ENCODE measurements at places on chromosomes 2 and 18. TPM values are rescaled to one million over a fixed set of nuclear protein-coding genes. Genes with fewer than 3 reads are reported as not detected.

Gene MYCN
- not detected for total RNA-seq

GRCh38 chr2:134663451-134664450 lies 55.0 kb downstream of the TMEM163 start:
- H3K27ac ChIP-seq: no peak overlapping the region
- DNase-seq: no peak
- no peaks in the 10 kb centered on the region for H3K36me3 ChIP-seq
- H3K4me3 ChIP-seq: no peak overlapping the region
- H3K27me3 ChIP-seq: no peaks in the 10 kb centered on the region

DNA sequence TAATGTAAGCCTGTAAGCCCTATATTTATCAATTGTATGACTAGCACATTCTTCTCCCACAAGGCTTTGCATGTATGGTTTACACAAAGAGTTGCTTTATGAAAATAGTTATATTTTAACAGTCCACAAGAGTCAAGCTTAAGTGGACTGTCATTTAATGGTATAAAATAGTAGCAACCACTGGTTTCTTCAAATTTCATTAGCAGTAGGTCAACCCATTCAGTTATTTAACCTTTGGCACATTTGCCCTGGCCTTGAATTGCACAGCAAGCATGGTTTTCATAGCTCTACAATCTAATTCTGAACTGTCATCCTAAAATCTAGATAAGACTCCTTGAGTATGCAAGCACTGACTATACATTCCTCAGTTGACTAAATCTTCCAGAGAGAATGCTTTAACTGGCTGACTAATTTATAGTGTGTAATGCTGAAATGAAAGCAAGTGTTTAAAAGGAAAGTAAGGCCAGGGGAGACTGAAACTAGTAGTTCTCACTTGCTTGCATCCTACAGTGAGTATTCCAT lies 1.8 kb downstream of the DPP4 start:
- no peak overlapping the region for H3K4me3 ChIP-seq
- H3K36me3 ChIP-seq: no peaks in the 10 kb centered on the region
- H3K27ac ChIP-seq: no peak overlapping the region
- DNase-seq: no peak

GRCh38 chr2:214781226-214781625 lies 28.3 kb downstream of the BARD1 start:
- no peaks in the 10 kb centered on the region for H3K27me3 ChIP-seq
- no peak for DNase-seq
- no peak overlapping the region for H3K27ac ChIP-seq
- H3K4me1 ChIP-seq: no peaks in the 10 kb centered on the region
- H3K36me3 ChIP-seq: no peaks in the 10 kb centered on the region

DNA sequence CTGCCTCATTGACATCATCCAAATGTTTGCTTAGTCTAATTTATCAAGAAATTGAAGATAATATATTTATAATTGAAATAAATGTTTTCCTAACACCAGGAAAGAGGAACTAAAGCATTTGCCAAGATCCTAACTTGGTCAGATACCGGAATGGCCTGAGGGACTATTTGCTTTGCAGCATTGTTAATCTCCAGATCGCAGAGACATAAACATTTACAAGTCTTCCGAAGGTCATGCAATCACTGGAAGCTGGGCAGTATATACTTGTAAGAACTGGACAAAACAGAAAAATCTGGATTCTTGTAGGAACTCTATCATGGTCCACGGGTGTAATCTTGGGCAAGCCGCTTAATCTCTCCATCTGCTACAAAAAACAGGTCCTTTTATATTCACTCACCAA lies 42.2 kb downstream of the CYBRD1 start:
- H3K4me1 ChIP-seq: peaks cover 6% of the 10 kb centered on the region
- no peak for DNase-seq
- no peaks in the 10 kb centered on the region for H3K27me3 ChIP-seq

- no peak overlapping the region for H3K4me3 ChIP-seq
- H3K36me3 ChIP-seq: no peaks in the 10 kb centered on the region
- no peak overlapping the region for H3K27ac ChIP-seq
Measured at GRCh38 chr18:38886235-38886634, 1320.6 kb upstream of the CELF4 start.

DNA sequence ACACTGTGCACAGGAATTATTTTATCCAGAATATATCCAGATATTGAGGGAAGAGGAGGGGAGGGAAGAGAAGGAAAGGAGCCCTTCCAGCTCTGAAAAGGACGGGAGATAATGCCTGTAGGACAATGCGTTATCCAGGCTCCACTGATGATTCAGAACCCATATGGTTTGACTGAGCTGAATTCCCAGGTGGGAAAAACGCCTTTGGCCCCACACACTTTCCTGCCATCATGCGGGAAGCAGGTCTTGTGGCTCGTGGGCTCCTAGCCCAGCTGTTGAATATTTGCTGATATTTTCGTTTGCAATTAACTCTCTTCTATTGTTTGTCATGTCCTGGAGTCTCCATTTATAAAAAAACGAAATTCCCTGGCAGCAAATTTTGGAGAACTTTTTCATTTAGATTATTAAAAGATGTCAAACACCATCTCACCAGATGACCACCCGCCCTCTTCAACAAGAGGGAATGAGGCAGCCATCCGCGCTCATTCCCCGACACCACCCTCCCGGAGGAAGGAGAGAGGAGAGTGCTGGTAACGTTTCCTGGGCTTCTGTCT lies 8.9 kb downstream of the COL6A3 start:
- no peak overlapping the region for H3K27ac ChIP-seq
- no peaks in the 10 kb centered on the region for H3K4me1 ChIP-seq
- no peak overlapping the region for H3K4me3 ChIP-seq
- no peak for DNase-seq

GRCh38 chr2:216905649-216906329 lies 45.9 kb upstream of the TNP1 start:
- no peaks in the 10 kb centered on the region for H3K4me1 ChIP-seq
- no peaks in the 10 kb centered on the region for H3K27me3 ChIP-seq
- H3K27ac ChIP-seq: no peak overlapping the region
- no peaks in the 10 kb centered on the region for H3K36me3 ChIP-seq
- DNase-seq: no peak

GRCh38 chr18:76450452-76451395 lies 44.3 kb downstream of the ZNF516 start:
- peak overlapping the region; percentile 74 for H3K27ac ChIP-seq
- H3K4me3 ChIP-seq: no peak overlapping the region
- no peaks in the 10 kb centered on the region for H3K27me3 ChIP-seq
- H3K36me3 ChIP-seq: no peaks in the 10 kb centered on the region
